ENCODE measurements at places on chromosomes 2 and 18.
A peak's percentile ranks its signal among the peaks of the same experiment; 100 is the strongest.

- peak; percentile 91 for DNase-seq
These were observed 21.5 kb upstream of the BIN1 start for GRCh38 chr2:127128445-127128904.

GRCh38 chr18:24538414-24539264 is 78.2 kb downstream of the HRH4 start:
- DNase-seq: peak; percentile 42

DNA sequence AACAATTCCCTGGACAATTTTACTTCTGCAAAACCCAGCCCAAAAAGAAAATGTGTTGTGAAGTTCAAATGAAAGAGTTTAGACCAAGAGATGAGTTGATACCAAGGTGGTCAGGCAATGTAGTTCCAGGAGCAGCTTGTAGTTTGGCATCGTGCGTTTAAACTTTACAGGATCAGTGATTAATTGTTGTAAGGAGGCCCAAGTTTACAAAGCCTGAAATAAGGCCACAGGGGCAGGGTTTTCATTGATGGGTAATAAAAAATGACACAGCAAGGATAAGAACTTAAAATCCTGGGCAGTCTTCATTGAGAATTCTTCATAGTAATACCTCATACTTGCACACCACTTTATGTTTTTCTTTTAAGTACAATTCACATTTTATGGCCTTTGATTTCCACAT is 463.9 kb upstream of the HNRNPA3 start:
- DNase-seq: no peak

GRCh38 chr2:57842531-57842930 is 204.1 kb upstream of the VRK2 start:
- no peak for DNase-seq

DNA sequence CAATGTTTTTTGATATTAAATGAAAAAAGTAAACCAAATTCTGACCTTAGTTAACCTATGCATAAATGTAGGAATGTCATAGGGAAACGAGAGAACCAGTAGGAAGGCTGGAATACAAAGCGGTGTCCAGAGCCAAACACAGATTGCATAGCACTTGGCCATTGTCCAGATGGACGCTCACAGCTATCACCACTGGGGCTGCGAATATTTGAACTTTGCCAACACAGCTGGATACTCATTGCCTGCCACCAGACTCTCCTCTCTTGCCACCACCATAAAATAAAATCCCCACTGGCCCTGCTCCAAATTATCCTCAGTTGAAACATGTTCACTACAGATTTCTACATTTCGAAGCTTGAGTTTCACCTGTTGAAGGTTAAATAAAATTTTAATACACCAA is 159.3 kb upstream of the GULP1 start:
- no peak for DNase-seq

GRCh38 chr18:30992231-30992630 is 50.3 kb downstream of the DSC3 start:
- no peak for DNase-seq

DNA sequence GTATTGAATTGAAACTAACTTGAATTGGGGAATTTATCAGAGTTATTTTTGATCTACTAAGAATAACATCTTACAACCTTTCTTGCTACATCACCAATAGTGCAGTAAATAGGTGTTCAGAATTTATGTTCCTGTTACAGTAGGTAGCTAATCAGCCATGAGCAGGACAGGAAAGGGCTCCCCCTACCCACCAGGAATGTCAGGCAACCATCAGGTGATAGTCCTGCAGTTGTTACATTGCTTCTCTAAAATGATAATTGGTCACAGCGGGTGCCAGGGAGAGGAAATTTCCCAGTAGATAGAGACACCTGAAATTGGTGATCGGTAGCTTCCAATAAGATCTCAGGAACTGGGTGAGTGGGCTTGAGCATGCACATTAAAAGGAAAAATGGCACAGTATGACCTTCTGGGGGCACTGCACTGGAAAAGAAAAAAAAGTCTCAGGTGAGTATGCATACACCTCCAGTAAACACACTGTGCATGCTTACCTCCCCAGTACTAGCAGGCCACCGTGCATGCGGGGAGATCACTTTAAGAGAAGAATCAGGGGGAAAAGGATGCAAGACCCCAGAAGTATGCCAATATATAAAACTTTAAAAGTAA is 1092.0 kb upstream of the LRRTM1 start:
- no peak for DNase-seq

GRCh38 chr18:66193938-66194337 is 410.0 kb downstream of the CDH19 start:
- no peak for DNase-seq

DNA sequence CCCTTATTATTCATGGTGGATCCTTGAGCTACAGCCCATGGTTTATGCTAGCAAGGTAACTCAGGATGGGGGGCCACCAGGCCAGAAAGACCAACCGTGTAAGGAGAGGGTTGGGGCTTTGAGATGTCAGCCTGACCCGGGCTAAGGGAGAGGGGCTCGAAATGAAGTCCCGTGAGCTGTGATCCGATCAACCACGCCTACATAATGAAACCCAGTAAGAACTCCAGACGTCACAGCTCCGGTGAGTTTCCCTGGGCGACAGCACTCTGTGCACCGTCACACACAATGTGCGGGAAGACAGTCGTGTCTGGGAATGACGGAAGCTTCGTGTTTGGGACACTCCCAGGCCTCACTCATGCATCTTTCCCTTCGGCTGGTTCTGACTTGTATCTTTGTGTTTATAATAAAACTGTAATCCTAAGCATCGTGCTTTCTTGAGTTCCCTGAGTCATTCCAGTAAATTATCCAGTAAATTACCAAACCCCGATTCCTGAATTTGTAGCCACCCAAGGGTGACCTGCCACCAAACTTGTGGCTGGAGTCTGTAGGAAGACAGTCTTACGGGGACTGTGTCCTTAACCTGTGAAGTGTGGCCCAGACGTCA is 44.2 kb downstream of the CYP27C1 start:
- no peak for DNase-seq

- peak; percentile 60 for DNase-seq
These were observed 266.8 kb upstream of the CXCR4 start for GRCh38 chr2:136384531-136385303.

- no peak for DNase-seq
These were observed 664.7 kb downstream of the BCL11A start for GRCh38 chr2:59888706-59889105.

DNA sequence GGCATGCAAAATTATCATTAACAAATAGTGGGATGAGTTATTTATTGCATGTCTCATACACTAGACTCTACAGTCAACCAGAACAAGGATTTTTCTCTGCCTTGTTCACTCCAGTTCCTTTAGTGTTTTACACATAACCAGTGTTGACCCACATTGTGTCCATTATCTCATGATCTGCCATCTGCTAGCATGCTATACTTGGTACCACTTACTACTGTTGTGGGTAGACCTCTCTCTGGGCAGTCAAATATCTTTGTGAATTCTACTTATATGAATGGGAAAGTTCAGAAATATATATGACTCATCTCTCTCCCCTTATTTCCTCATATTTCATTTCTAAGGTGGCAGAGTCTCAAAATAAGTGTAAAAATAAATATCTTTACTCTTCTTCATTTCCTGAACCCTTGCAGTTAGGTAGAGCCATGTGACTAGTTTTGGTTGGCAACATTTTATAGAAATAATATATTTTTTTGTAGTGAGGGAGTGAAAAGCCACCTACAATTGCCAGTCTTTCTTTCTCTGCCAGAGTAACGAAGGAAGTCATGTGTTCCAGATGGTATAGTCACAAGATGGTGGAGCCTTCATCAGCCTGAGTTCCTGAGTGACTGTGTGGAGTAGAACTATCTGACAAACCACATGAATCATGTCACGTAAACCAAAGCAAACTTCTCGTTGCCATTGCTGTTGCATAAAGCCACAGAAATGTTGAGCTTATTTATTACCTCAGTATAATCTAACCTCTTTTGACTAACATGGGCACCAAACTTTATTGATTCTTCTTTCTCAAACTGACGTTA is 704.0 kb downstream of the RNF144A start:
- DNase-seq: peak; percentile 50

DNA sequence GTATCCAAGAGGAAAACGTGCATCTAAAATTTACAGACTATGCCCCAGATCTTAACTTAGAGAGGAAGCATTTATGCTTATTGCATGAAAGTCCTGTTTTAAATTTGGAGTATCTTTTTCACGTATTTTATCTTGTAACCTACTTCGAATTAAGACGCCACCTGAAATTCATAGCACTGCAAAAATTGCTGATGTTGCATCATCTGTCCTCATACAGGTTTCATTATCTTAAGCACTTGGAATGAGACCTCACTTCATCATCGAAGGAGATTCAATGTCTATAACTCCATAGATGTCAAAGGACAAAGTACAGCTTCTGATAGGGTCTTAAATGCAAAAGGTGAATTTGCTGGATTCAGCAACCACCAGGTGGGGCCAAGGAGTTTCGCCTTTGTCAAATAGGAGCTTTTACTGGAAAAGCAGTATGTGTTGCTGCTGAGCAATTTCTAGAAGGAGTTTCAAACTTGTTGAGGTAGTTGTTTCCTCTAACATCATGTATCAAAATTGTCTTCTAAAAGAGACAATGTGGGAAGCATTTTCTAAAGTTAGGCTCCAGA is 106.4 kb upstream of the CCDC85A start:
- DNase-seq: no peak

- peak; percentile 70 for DNase-seq
These were observed 25.2 kb downstream of the SPRED2 start for GRCh38 chr2:65407240-65407639.

GRCh38 chr2:28437149-28437835 is 44.6 kb downstream of the FOSL2 start:
- DNase-seq: no peak

DNA sequence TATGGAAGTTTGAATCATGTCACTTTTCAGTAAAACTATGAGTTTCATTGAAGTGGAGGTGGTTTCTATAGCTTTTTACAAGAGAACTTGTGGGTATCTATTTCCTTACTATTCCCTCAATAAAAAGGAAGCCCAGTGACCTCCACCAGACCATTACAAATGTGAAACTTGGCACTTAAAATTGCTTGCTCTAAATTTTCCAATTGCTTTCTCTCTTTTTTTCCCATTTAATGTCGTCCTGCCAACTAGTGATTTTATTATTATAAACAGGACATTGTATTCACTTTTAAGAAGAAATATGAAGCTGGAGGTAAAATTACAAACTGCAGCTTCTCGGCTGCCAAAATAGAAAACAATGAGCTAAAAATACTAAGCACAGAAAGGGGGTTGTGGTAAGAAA is 208.2 kb upstream of the ALPP start:
- DNase-seq: no peak

DNA sequence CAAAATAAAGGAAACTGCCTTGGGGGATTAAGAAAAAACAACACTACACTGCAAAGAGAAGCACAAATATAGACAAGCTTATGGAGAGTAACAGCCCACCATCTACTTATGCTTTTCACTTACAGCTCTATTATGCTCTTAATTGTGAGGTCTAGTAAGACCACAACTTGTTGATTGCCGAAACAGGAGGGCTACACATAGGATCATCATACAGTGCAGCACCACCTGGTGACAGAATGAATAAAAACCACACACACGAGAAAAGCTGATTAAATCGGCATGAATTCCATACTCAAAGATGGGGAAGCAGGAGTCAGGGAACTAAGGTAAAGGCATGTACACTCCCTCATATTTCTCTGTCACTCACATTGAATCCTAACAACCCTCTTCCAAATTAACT is 259.2 kb downstream of the IKZF2 start:
- DNase-seq: no peak

- DNase-seq: peak; percentile 95
These were observed 7.7 kb upstream of the YWHAQ start for GRCh38 chr2:9638532-9638931.

- no peak for DNase-seq
These were observed 98.2 kb upstream of the ALPP start for GRCh38 chr2:232280341-232280740.

- DNase-seq: no peak
These were observed 11.7 kb downstream of the CCBE1 start for GRCh38 chr18:59685501-59685900.

- no peak for DNase-seq
These were observed 1.1 kb upstream of the FZD5 start for GRCh38 chr2:207770602-207771404.

DNA sequence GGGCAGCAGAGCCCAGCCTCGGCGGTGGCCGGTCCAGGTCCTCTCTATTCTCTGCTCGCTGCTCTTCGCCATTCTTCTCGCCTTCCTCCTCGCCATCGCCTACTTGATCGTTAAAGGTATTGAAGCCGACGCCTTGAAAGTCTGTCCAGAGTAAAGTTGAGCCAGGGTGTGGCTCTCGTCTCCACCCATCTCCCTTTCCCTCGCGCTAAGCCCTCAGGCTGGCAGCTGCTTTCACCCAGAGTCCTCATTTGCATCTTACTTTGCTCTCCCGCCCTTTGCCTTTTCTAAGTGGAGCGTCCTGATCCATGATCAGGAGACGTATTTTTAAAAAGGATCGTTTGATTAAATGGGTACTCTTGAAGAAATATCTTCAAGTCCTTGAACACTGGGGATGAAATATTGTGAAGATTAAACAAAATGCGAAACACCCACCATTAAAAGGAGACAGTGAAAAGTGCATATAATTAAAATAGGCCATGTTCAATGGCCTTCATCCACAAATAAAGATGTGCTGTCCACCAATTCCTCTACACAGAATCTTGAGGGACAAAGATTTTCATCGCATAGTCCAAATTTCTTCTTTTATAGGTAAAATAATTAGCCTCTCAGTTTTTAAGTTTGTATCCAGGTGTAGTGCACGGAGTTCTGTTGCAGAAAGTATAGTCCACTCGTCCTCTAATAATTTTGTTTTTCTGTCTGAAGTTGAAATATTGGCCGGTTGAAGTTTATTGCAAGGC is 657 bp downstream of the ARL6IP6 start:
- no peak for DNase-seq

DNA sequence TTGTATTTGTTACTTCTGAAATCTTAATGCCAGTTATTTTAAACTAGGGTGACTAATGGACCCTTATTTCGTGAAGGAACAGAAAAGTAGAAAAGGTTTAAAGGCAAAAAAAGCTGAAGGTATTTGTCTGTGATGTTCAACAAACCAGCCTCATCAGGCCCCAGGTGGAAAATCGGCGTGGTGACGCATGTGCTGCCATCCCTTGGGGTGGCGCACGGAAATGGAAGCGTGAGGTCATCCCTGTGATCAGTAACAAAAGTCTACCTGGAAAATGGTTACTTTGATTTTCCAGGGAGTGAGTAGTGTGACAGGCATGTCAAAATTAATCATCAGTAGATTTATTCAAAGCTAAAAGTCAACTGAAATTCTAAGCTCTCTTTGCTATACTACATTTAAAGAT is 313.2 kb downstream of the GBX2 start:
- no peak for DNase-seq

DNA sequence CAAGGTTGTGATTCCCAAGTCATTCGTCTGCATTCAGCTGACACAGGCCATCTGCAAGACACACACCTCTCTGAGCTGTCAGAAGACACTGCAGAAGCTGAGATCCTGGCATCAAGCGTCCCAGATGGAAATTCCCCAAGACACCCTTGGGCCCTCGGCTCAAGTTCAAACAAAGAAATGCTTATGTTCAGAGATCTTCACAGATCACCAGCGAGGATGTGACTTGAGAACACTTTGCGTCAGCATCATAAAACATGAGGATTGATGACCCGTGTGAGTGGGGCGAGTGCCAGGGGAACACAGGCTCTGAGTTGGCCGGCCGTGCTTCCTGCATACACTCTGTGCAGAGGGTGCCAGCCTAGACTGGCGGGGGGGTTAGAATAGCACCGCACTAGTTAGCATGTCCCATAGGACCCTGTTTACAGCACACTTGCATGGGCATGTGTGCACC is 36.8 kb downstream of the KCNIP3 start:
- no peak for DNase-seq

GRCh38 chr2:71281950-71282349 is 49.6 kb upstream of the ZNF638 start:
- DNase-seq: no peak

- no peak for DNase-seq
These were observed 265.0 kb upstream of the PARD3B start for GRCh38 chr2:204280262-204280668.

Data from esophagus muscularis mucosa (tissue), 4 donors.